ENCODE measurements at places on chromosomes 4 and X. TPM values are rescaled to one million over a fixed set of nuclear protein-coding genes. Genes with fewer than 3 reads are reported as not detected.

MUC7 gene
- total RNA-seq = not detected

TBC1D9 gene
- total RNA-seq = 16.9 TPM

PLXNA3 gene
- total RNA-seq = 4.3 TPM

PYURF gene
- total RNA-seq = 43.4 TPM

MAGEA2 gene
- not detected for total RNA-seq

SUPT20HL2 gene
- total RNA-seq = not detected

All from IMR-90 (cell line).